Activated T-cell treated with anti-CD3 and anti-CD28 coated beads, Interleukin-2, amount 50 U/mL, for 72 hours (primary cell): ENCODE measurements at places on chromosomes 7 and 10. TPM values are rescaled to one million over a fixed set of nuclear protein-coding genes. Genes with fewer than 3 reads are reported as not detected.

SOSTDC1 gene
- not detected for total RNA-seq

GSTO2 gene
- 9.5 TPM for total RNA-seq

IFIT1B gene
- not detected for total RNA-seq

CCDC146 gene
- 3.8 TPM for total RNA-seq

DKK1 gene
- total RNA-seq = not detected

CYP2C18 gene
- 3.0 TPM for total RNA-seq

RBP4 gene
- not detected for total RNA-seq

NUDT5 gene
- 79.3 TPM for total RNA-seq

GPR141 gene
- not detected for total RNA-seq

PPP1R17 gene
- total RNA-seq = not detected

RNF133 gene
- not detected for total RNA-seq

OPALIN gene
- not detected for total RNA-seq

CRHR2 gene
- not detected for total RNA-seq

CALHM2 gene
- 11.6 TPM for total RNA-seq

TEX47 gene
- total RNA-seq = not detected

CPED1 gene
- not detected for total RNA-seq

PAPSS2 gene
- 0.69 TPM for total RNA-seq

VIPR2 gene
- total RNA-seq = 3.0 TPM

TCAF2 gene
- 44.7 TPM for total RNA-seq

ZPBP gene
- total RNA-seq = not detected

CCL26 gene
- not detected for total RNA-seq

GIMAP7 gene
- 50.7 TPM for total RNA-seq

LRRC18 gene
- total RNA-seq = not detected

SPDYE5 gene
- not detected for total RNA-seq

FKBP6 gene
- total RNA-seq = not detected

MMRN2 gene
- total RNA-seq = not detected

CLCN1 gene
- total RNA-seq = 0.09 TPM

KAZALD1 gene
- 0.49 TPM for total RNA-seq

PIK3AP1 gene
- total RNA-seq = 20.6 TPM

GFRA1 gene
- not detected for total RNA-seq
